ENCODE measurements at places on chromosomes 2 and 18. TPM values are rescaled to one million over a fixed set of nuclear protein-coding genes. Genes with fewer than 3 reads are reported as not detected.

DNA sequence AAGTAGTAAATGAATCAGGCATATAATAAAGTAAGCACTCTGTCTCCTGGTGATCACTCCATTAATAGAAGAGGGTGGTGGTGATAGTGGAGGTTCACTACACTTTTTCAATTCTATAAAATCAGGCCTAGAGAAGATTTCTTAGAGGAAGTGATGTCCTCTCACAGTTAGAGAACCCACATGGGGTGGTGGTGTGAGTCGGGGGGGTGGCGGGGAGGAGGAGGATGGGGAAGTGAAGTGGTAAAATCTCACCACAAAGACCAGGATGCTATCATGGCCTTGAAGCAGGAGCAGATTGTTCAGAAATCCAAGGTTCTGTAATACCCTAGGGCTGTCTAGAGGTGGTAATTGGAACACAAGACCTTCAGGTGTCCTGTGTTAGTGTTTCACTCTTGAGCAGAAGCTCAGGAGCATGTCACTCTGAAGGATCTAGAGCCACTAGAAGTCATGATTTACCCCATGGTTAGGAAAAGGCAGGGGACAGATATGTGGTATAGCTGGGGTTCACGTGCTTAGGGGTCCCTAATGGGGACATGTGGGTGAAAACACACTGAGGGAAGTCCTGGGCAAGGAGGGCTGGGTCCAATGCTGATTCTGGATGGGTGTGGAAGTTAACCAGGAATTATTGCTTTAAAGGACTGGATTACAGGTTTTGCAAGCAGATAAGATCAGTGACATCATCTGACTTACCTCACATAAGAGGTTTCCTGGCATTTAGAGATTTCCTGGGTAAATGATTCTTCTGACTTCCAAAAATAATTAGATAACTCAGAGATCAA, 31.0 kb downstream of the RNF125 start:
- no peak for DNase-seq

DNA sequence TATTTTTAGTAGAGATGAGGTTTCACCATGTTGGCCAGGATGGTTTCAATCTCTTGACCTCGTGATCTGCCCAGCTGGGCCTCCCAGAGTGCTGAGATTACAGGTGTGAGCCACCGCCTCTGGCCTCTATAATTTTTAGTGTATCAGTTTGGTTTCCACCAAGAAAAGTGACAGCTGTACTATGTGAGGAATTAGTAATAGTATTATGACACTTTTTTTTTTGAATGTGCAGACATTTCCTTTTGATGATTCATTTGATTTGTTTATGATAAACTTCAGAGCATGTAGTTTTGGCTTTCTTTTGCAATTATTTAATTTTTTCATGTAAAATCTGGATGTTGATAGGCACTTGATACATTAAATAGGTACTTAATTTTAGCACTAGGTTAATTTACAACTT, 61.5 kb downstream of the PTPN4 start:
- DNase-seq: no peak

DNA sequence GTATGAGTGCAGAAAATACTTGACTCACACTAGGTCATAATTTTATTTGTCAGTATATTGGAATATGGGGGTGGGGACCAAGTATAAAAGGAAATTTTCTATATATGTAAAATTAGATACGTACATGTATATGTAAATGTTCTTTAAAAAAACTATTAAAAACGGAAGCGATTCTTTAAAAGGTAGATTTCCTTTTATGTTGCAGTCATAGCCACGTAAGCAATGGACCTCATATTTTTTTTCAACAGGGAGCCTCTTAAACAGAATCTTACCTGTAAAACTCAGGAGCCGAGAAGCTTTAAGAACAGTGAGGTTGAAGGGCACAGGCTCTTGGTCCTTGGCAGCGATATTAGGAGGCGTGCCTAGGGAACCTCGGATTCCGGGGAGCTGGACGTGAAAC, 3.3 kb downstream of the RHBDD1 start:
- no peak for DNase-seq

DNA sequence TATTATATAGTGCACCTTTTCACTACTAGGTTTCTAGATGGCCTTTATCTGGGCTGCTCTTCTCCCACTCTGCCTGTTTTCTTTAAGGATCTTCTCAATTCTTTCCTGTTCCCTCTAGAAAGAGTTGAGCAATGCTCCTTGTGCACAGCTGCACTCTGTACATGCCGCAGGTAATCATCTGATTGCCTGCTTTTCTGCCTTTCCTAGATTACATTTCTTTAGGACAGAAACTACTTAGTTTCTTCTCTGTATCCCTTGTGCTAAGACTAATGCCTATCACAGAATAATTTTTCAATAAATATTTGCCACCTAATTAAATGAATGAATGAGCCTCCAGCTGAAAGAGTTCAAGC, 802.4 kb upstream of the ID2 start:
- peak; percentile 72 for DNase-seq

- no peak for DNase-seq
Measured at GRCh38 chr2:24824071-24824588, 30.9 kb downstream of the CENPO start.

CABYR gene
- 5.3 TPM for polyA plus RNA-seq

DNA sequence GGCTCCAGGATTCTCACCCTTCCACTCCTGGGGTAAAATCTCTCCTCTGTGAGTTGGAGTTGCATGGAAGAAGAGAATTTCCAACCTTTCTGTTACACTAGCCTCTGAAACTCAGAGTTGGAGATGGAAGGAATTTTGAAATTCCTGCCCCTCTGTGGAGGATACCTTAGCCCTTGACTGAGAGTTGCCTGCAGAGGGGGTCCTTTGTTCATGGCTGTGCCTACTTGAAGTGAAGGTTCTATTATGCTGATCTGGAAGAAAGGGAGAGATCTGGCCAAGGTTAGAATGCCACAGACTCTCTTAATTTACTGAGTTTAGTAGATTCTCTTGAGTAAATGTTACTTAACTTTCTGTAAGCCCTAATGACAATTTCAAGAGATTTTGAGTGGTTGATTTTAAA, 626.6 kb upstream of the GYPC start:
- no peak for DNase-seq

TBR1 gene
- not detected for polyA plus RNA-seq

GRCh38 chr2:68796295-68796905, 61.8 kb downstream of the ARHGAP25 start:
- no peak for DNase-seq

C2orf66 gene
- polyA plus RNA-seq: 0.18 TPM

L3MBTL4 gene
- 5.2 TPM for polyA plus RNA-seq

DNA sequence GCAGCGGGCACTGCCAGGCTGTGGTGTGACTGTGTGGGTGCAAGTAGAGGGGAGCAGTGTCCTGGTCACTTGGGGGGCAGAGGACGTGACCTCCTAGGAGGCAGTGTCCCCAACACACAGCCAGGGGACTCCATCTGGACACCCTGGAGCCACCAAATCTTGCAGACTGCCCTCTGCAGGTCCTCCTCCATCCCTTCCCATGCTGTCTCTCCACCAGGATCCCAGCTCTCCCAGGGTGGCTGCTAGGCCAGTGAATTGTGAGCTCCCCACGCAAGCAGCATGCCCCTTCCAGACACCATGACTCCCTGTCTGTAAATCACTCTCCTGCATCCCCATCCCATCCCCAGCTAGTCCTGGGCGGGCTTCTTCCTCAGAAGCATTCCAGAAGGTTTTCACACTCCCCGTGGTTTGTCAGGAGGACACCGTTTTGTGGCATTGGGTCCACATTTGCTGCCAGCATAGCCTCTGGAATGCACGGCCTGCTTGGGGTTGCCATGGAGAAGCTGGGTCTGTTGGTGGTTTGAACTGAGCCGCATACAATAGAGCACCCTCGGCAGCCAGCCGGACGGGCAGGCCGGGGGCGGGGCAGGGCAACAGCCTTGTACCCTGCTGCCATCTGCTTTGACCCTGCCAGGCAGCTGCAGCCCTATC, 210.7 kb downstream of the KLHL29 start:
- peak; percentile 30 for DNase-seq

TMEM178A gene
- polyA plus RNA-seq: 11.3 TPM

GNAL gene
- polyA plus RNA-seq: 3.0 TPM
